Hematopoietic multipotent progenitor cell (in vitro differentiated cells): ENCODE measurements at places on chromosomes 1 and 21.
A peak's percentile ranks its signal among the peaks of the same experiment; 100 is the strongest.

GRCh38 chr1:221089803-221090202, 210.6 kb downstream of the HLX start:
- DNase-seq, result no peak

DNA sequence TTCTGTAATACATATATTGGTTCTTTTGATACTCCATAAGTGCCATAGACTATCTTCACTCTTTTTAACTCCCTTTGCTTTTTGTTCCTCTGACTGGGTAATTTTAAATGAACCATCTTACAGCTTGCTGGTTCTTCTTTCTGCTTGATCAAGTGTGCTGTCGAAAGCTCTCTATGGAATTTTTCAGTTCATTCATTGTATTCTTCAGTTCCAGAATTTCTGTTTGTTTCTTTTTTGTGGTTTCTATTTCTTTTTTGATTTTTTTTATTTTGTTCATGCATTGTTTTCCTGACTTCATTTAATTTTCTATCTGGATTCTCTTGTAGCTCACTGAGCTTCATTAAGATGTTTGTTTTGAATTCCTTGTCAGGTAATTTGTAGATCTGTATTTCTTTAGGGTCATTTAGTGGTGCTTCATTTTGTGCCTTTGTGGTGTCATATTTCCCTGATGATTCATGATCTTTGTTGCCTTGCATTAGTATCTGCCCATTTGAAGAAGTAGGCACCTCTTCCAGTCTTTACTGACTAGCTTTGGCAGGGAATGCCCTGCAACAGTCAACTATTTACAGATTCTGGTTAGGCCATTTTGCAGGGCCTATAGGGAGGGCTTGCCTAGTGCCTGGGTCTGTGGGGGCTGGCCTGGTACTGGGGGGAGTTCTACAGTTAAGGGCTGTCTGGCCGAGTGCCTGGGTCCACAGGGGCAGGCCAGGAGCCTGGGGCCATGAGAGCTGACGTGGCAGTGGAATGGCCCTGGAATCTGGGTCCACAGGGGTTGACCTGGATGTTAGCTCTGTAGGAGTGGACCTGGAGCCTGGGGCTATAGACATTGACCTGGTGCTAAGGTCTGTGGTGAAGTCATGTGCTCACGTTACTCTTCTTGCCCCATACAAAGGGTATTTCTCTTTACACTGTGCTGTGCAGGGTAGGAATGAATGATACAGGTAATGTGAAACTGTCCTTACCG, 89.7 kb downstream of the MAGI3 start:
- DNase-seq, result no peak

- DNase-seq, result no peak
These were observed 3.3 kb downstream of the CACYBP start for GRCh38 chr1:175002910-175003517.

DNA sequence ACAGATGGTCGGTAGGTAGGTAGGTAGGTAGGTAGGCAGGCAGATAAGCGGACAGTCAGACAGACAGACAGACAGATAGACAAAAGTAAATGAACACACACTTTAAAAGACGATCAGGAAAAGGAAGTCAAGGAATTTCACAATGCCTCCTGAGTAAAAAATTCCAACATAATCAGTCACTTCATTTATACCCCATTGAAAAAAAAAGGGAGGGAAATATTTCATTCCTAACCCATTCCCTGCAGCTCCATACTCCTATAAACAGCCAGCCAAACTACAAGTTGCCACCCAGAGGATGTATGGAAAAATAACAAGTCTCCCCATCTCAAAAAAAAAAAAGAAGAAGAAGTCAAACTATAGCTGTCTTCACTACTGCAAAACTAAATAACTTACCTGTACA, 43.4 kb downstream of the ZZZ3 start:
- no peak for DNase-seq

DNA sequence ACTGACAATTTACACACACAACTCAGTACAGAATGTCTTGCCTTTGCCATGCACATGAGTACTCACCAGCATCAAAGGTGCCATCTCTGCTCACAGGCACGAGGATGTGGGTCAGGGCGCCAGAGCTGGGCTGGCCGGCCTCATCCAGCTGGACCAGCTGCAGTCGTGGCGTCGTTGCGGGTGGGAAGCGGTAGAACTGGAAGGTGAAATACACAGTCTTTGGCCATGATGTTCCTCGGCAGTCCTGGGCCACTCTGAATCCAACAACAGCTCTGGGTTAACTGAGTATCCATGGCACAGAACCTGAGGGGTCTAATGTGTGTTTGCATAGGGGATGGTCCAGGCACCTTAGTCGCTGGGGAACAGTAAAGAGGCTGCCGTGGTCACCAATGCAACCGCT, 87.7 kb downstream of the NPHP4 start:
- no peak for DNase-seq

GRCh38 chr1:168086438-168086837, 50.3 kb downstream of the GPR161 start:
- DNase-seq, result no peak

DNA sequence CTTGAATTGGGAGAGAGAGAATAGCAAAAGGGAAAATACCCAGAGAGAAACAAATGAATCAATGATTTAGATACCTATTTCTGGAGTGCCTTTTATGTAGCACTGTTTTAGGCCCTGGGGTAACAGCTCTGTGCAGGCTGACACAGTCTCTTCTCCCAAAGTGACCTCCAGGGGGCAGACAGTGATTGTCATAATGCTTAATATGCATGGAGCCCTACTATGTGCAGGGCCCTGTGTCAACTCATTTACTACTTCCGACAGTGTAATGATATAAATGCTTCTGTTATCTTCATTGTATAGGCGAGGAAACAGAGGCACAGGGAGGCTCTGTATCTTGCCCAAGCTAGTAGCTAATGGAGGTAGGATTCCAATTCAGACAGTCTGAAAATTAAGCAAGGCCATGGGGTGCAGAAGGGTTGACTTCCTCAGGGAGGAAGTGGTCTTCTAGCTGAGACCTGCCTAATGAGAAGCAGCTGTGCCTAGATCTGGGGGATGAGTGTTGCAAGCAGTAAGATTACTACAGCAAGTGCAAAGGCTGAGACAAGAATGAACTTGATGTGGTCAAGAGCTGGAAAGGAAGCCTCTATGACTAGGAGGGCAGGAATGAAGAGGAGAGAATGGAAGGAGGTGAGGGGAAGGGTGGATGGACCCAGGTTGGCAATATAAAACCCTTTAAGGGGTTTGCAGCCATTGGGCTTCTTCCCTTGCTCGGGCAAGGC, 16.2 kb upstream of the SERINC2 start:
- no peak for DNase-seq

DNA sequence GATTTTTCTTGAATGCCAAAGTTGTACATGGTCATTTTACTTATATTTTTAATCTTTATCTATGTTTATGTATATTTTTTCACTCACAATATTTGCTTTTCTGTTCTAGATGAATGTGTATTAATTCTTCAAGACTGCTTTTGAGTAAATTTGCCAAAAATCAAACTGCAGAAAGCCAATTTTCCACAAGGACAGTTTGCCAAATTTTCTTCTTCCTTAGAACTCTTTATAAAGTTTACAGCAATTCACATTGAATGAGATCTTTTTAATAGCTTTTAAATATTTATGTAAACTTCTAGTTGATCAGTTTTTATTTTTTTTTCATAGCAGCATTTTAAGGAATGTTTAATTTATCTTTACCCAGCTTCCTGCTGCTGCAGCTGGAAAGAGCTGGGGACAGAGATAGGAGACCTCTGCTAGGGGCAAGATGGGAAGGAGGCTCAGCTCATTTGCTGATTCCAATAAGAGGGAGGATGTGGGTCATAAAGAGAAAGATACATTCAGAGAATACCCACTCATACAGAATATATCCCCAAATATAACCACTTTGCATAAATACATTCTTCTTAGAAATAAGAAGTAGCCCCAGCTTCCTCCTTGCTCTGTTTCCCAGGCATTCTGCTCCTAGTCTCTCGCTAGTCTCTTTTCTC, 93.0 kb downstream of the ODF2L start:
- DNase-seq, result no peak

GRCh38 chr1:212754680-212755079, 36.9 kb downstream of the NSL1 start:
- DNase-seq, result no peak

GRCh38 chr1:18299441-18300338, 181.0 kb upstream of the KLHDC7A start:
- no peak for DNase-seq

- DNase-seq, result no peak
These were observed 201.6 kb upstream of the NEGR1 start for GRCh38 chr1:72483846-72484357.

- DNase-seq, result no peak
These were observed 15.4 kb downstream of the ANGPTL3 start for GRCh38 chr1:62612770-62613169.

- DNase-seq, result peak; percentile 1
These were observed 801 bp downstream of the EPRS1 start for GRCh38 chr1:220045356-220046051.

GRCh38 chr1:214698559-214698958, 95.6 kb downstream of the CENPF start:
- no peak for DNase-seq

- peak; percentile 68 for DNase-seq
These were observed 25.3 kb downstream of the DSTYK start for GRCh38 chr1:205186191-205186590.

GRCh38 chr1:13583966-13584791, 547 bp downstream of the PDPN start:
- peak; percentile 5 for DNase-seq

DNA sequence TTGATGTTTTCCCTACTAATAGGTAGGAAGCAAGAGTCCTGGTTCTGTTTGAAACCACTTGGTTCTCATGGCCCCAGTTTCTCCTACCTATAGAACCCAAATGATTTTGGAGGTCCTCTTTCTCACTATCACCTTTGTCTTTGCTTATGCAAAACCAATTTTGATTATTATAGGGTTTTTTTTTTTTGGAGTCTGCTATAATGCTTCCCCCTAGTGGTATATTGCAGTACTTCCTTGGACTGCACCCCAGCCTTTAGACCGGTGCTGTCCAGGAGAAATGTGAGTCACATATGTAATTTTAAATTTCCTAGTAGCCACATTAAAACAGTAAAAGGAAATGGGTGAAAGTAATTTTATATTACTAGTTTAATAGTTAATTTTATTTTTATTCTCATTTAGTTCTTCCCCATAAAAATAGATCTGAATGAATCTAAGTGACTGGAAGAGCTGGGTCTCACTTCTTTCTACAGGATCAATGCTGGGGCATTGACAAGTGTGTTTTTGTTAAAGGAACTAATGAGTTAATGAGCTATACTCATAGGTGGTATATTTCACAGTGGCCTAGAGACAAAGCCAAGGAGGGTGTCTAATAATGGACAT, 10.6 kb downstream of the FCMR start:
- DNase-seq, result peak; percentile 55

GRCh38 chr1:187715483-187715882, 886.7 kb downstream of the PLA2G4A start:
- DNase-seq, result no peak

- no peak for DNase-seq
These were observed 48.8 kb upstream of the GJA5 start for GRCh38 chr1:147809236-147809635.

- no peak for DNase-seq
These were observed 71.6 kb downstream of the PLXNA2 start for GRCh38 chr1:208172423-208173145.

DNA sequence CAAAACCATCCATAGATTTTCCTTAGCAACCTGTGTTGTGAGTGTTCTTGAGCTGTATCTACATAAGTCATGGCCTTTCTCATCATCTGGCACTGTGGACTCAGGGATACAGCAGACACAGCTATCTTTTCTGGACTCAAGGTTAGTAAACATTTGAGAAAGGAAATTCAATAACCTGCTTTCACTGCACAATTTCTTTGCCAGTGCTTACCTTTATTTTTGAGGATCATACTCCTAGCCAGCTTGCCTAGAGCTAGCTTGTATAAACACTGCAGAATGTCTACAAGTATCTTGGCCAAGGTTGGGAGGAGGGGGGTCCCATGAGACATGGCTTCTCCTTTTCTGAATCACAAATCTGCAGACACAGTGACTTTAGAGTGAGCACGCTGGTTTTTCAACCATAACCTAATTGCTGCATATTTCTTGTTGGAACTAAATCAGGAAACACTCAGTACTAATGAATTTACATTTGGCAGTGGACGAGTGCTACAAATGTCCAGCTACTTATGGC, 27.2 kb downstream of the ADAMTS5 start:
- DNase-seq, result no peak

DNA sequence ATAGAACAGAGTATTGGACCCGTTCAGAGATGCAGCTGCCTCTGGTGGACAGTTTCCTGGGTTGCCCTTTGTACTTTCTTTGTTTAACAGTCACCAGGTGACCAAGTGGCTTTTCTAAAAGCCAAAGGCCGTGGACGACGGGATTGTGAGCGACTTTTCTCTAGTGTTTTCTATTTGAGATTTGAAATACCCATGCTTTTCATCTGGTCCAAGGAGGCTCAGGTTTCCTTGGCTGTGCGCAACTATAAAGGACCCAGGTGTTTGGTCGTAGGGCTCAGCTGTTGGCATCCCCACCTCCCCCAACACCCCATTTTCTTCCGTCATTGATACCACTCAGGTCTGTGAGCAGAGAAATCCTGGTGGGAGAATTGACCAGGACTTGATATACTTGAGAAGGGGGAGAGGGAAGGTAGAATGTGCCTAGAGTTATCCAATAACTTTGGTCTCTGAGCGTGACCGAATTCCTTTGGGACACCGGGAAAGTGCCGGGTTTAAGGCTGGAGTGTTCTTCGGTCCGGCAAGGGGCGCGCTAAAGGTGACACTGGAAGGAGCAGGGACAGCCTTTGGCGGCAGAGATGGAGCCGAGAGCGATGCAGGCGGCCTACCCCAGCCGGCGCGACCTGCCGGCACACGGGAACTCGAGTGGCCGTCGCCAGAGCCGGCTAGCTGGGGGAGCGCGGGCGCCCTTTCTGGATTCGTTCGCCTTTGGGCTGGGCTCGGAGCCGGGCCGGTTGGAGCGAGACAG, 83.4 kb upstream of the BMP8A start:
- DNase-seq, result no peak

DNA sequence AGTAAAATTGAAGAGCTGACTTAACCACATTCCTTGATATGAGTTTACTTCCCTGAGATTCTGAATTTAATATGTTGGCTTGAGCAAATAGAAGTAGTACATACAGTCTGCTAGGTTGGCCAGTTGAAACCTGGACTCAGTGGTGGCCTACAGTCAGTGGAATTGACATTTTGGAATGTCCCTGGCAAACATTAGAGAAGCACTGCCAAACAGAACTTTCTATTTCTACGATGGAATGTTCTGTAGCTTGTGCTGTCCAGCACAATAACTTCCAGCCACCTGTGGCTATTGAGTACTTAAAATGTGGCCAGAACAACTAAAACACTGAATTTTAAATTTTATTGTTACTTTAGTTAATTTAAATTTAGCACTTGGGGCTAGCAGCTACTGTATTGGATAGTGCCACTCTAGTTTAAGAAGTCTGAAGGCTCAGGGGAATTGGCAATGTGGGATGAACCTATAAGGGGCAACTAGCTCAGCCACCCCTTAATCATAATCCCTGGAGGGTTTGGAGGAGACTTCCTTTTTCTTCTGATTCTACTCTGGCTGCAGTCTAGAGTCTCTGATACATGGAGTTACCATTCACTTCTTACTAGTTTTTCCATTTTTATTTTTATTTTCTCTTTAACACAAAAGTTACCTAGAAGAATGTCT, 10.3 kb upstream of the TEDDM1 start:
- DNase-seq, result no peak
